Calu3 (cell line): ENCODE measurements at places on chromosomes 5 and 9.

- H3K4me3 ChIP-seq = no peak overlapping the region
- no peak for DNase-seq
- no peaks in the 10 kb centered on the region for H3K27me3 ChIP-seq
- H3K4me1 ChIP-seq = peaks cover 9% of the 10 kb centered on the region
- no peak overlapping the region for H3K27ac ChIP-seq
- H3K36me3 ChIP-seq = no peaks in the 10 kb centered on the region
Observed at GRCh38 chr9:83688921-83689320, 18.8 kb downstream of the UBQLN1 start.

GRCh38 chr5:138929571-138929955, 54.4 kb upstream of the LRRTM2 start:
- no peaks in the 10 kb centered on the region for H3K27me3 ChIP-seq
- H3K36me3 ChIP-seq = peaks cover 93% of the 10 kb centered on the region
- peak overlapping the region; percentile 6 for H3K4me3 ChIP-seq
- peaks cover 39% of the 10 kb centered on the region for H3K4me1 ChIP-seq
- peak overlapping the region; percentile 67 for H3K27ac ChIP-seq
- DNase-seq = no peak

DNA sequence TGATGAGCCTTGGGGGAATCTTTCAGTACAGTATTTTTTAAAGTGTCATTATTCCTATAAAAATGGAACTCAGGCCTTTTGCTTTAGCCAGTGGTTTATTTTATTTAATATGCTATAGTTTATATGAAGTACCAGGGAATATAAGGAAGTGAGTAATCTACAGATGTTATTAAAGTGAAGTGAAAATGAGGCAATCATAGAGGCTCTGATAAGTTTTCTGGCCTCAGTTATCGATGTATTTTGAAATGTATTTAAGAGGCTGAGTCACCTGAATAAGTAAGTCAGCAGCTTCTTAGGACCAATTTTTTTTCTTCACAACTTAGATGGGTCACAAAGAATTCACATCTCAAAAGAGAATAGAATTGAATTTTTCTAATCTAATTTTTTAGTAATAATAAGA, 829.0 kb downstream of the DNAH5 start:
- DNase-seq = no peak
- H3K36me3 ChIP-seq = no peaks in the 10 kb centered on the region
- H3K4me3 ChIP-seq = no peak overlapping the region
- no peaks in the 10 kb centered on the region for H3K27me3 ChIP-seq

DNA sequence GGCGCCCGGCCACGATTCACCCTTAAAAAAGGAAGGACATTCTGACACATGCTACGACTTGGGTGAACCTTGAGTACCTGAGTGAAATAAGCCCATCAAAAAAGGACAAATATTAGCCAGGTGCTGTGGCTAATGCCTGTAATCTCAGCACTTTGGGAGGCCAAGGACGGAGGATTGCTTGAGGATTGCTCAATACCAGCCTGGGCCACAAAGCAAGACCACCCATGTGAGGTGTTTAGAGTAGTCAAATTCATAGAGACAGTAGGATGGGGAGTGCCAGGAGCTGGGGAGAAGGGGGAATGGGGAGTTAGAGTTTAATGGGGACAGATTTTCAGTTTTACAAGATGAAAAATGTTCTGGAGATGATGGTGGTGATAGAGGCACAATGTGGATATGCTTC, 32.1 kb upstream of the IER5L start:
- no peaks in the 10 kb centered on the region for H3K4me1 ChIP-seq
- no peak overlapping the region for H3K4me3 ChIP-seq
- DNase-seq = no peak
- no peaks in the 10 kb centered on the region for H3K36me3 ChIP-seq
- H3K27me3 ChIP-seq = no peaks in the 10 kb centered on the region
